ENCODE measurements at places on chromosomes 13 and 19. TPM values are rescaled to one million over a fixed set of nuclear protein-coding genes. Genes with fewer than 3 reads are reported as not detected.

DNA sequence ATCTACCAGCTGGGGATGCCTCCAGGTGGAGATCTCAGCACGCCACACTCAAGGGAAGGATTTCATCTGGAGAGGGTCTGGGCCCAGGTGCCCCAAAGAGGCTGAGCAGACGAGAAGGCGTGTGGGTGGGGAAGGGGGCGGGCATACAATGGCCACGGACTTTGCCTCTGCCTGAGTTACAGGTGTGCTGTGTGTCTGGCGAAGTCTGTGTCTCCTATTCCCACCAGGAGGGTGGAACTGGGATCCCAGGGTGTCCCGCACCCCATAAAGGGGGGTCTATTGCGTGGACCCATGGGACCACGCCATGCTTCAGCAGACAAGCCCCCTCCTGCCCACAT is 3.6 kb downstream of the TLE2 start:
- no peak for DNase-seq

- no peak for DNase-seq
These were observed 41.7 kb downstream of the RUBCNL start for GRCh38 chr13:46345398-46345797.

GRCh38 chr19:42531313-42531712 is 3.0 kb upstream of the CEACAM1 start:
- DNase-seq = peak; percentile 24

DNA sequence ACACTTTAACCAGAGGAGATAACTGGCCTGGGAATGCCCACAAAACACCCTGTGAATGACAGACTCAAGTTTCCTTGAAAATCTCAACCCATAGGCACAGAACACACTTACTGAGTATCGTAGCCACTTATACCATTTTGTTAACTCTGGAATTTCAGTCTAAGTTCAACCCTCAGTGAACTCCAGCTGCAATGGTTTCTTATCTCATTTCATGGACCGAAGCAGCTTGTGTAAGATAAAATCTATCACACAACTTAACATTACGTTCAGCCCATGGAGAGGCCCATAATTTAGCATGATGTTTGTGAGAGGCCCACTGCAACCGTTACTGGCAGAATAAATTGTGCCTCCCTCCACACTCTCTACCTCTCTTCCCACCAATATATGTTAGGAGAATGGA is 323.0 kb downstream of the DNAJC15 start:
- DNase-seq = no peak

- no peak for DNase-seq
These were observed 144.9 kb downstream of the KLF12 start for GRCh38 chr13:73989244-73989843.

DNA sequence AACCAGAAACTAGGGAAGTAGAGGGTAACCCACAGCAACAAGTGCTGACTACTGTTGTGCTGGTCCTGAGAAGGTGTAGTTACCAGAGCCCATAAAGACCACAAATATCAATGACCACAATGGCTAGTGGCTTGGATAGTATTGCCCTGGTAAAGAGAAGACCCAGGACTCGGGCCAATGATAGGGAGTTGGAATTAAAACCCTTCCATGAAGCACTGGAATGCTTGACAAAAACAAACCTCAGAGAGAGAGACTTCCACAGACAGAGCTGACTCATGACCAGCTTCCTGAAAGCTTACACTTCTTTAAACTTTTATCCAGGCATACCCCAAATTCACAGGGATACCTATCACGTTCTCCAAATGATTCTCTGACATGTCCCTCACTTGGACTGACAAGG is 60.5 kb downstream of the WDR87 start:
- no peak for DNase-seq

- no peak for DNase-seq
These were observed 31.5 kb downstream of the ADGRE2 start for GRCh38 chr19:14746886-14747285.

Gene FUT1
- not detected for total RNA-seq

Gene KLK15
- not detected for total RNA-seq

Gene TEX101
- total RNA-seq = not detected

Gene PNMA8A
- 7.6 TPM for total RNA-seq

Data from SJSA1 (cell line).